ENCODE measurements at places on chromosomes 4 and X. TPM values are rescaled to one million over a fixed set of nuclear protein-coding genes. Genes with fewer than 3 reads are reported as not detected.

The FTSJ1 gene
- total RNA-seq: 109 TPM

The RAI2 gene
- not detected for total RNA-seq

The PPEF1 gene
- not detected for total RNA-seq

The SPATA4 gene
- 0.08 TPM for total RNA-seq

The OTUD6A gene
- total RNA-seq: not detected

The NALF2 gene
- total RNA-seq: 0.08 TPM

The TEX13C gene
- total RNA-seq: not detected
